ENCODE measurements at places on chromosomes 5 and 9.

GRCh38 chr5:17088051-17088450 lies 129.4 kb upstream of the BASP1 start:
- no peak for DNase-seq

GRCh38 chr5:177328545-177329231 lies 17.0 kb upstream of the MXD3 start:
- DNase-seq, result no peak

DNA sequence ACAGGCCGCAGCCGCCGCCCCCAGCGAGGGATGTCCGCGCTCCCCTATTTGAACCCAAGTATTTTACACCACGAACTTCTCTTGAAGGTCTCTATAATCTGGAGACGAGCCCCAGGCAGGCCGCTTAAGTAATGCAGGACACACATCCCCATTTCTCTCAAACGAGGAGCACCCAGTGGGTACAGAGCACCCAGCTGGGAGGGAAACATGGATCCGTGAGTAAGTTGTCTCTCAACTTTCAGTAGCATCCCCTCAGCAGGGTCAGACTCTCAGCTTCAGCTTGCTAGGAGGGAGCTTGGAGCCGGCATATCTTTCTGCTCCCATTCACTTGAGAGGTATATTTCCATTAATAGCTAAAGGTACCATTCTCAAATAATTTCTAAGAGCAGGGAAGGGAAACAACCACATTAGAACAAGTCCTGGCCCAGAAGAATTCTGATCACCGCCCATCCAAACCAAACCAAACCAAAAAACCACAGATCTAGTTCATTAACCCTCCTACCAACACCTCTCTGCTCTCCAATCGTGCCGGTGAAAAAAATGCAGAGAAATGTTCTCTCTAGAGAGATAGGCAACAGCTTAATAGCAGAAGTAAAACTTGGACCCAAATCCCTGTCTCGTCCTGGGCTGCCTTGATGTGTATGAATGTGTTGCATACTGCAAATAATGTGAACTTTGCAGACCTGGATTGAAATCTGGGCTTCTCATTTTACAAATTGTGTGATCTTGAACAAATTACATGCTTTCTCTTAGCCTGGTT lies 910 bp downstream of the TDRD7 start:
- no peak for DNase-seq

DNA sequence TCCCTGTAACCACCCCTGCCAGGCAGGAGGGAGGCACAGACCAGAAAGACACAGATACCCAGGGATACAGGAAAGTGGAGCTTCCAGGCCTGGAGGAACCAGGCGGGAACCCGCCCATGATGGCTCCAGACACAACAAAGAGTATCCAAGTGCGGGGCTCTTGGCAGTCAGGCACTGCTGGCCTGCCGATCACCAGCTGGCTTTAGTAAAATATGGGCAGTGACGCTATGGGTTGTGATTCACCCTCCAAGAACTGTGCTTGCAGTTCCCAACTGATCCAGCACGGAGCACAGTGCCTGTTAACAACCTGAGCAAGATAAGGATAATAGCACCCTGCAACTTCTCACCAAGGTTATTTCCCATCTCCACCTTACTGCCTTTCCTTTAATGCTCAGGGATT lies 463.3 kb downstream of the IRX1 start:
- no peak for DNase-seq

DNA sequence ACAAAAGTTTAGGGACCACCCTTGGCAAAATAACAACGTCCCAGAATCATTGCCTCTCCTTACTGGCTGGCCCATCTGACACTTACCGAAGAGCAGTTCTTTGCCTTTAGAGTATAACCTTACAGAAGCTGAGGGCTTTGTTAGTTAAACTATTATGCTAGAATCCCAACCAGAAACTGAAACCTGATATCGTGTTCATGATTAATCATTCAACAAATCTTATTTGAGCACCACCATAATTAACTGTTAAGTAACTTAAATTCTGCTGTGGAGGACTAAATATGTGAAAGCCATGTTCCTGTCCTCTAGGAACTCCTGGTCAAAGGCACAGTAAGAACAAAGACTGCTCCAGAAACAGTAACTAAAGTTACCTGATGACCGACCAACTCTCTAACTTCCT lies 104.9 kb downstream of the ARL15 start:
- DNase-seq, result no peak

- DNase-seq, result no peak
These were observed 28.3 kb downstream of the SLC6A3 start for GRCh38 chr5:1416856-1417469.

DNA sequence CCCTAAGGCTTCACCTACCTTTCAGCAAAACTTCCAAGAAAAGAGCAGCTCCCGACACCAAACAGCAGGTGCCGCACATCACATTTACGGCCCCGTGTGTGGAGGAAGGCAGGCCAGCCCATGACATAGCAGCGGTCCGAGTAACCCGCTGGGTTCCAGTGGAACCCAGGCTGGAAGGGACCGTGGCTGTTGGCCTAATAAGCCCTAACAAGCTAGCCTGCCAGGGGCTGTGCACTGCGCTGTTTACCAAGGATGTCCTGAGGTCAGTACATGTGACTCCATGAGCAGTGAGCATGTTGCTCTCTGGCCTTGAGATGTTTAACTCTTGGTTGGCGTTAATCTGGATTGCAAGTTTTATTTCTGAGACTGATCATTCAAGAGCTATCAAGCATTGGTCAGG lies 131.5 kb downstream of the FSTL4 start:
- DNase-seq, result no peak

DNA sequence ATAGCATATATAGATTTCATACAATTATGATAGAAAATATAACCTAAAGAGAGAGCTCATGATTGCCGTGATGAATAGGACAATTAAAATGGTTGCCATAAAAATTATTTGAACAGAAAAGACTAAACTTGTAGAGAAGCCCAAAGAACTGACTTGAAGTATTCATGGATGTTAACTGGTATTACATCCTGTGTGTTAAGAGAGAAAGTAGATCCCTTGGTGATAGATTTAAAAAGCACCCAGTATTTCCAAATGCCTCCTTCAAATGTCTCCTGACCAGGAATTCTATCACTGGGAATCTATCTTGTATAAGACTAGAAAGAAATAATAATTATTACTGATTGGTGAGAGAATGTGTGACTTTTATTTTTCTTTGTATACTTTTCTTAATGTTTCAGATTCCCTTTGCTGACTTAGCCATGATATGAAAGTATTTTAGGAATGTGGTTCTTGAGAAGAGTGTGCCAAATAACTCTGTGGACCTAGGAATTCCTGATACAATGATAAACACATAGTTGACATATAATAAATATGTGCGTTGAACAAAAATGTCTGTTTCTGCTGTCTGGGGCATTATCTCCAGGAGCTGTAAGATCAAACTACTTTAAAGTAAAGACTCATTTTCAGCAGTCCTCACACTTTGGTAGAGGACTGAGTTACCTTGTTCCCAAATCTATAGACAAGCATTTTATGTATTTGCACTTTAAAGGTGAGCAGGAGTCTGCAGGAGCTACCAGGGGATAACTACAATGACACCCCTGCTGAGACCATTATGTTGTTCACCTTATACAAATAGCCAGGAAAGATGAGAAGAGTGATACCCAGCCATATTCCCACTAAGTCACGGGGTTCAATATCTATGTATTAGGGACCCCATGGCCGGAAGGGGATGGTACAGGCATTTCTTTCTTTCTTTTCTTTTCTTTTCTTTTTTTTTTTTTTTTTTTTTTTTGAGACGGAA lies 211.1 kb upstream of the TLE4 start:
- no peak for DNase-seq

DNA sequence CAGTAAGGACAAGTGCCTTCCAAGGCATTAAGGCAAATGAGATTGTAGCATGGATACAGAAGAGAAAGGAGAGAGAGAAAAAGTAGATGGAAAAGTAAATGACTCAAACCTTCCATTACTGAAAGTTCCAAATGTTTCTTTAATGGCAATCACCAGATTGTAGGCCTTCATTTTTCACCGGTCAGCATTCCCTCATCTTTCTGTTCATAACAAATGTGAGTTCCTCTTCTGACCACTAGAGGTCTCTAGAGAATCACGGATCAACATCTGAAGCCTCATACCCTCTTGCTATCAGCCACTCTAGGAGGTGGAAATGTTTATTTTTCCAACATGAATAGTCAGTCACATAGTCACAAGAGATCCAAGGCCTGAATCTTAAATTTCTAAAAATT lies 73.6 kb upstream of the RPS23 start:
- peak; percentile 19 for DNase-seq

DNA sequence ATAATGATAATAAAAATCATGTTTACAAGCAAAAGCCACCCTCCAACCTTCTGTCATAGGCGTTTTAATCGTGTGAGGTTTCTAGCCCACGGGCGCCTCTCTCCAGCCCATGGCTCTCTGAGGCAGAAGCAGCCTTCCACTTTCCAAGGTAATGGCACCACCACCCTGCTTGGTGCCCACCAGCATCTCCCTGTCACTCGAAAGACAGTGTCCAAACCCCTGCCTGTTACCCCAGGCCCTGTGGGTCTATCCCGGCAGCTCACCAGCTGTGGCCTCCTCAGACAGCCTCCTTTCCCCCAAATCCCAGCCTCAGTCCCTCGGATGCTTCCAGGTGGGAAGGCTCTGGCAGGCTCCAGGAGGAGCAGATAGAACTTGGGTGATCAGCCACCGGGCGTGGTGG lies 123.8 kb upstream of the LPCAT1 start:
- DNase-seq, result no peak

DNA sequence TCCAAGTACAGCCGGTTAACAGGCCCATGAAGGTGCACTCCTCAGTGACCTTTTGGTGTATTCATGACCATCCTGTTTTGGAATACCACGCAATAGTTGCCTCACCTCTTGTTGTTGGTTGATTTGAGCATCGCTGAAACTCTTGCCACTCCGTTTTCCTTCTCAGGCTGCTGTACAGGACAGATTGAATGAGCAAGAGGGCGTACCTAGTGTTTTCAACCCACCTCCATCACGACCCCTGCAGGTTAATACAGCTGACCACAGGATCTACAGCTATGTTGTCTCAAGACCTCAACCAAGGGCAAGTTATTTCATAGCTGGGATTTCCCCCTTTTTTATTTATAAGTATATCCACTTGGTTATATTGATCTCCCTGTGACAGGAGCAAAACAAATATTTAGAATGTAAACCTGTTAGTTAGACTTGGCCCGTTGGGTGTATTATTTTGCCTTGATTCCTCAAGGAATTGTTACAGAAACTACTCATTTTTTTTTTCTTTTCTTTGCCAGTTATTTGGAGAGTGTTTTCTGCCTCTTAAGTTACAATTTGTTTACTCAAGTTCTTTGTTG lies 38.1 kb downstream of the FAF2 start:
- DNase-seq, result no peak

DNA sequence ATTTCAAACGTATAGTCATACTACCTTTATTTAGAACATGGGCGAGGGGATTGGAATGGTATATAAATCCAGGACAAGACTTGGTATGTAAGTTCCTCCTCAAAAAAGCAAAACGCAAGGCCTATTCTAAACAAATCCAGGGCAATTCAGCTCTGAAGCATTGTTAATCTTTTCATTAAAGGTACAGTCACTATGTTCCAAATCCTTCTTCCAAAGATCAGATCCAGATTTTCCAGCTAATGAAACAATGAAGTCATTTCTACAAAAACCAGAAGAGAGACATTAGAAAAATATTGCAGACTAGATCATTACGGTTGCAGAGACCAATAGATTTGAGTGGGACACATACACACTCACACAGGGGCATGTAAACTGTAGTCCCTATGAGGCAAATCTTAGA lies 116.1 kb upstream of the BNC2 start:
- no peak for DNase-seq

GRCh38 chr5:164687391-164687790 lies 1182.0 kb downstream of the MAT2B start:
- DNase-seq, result no peak

DNA sequence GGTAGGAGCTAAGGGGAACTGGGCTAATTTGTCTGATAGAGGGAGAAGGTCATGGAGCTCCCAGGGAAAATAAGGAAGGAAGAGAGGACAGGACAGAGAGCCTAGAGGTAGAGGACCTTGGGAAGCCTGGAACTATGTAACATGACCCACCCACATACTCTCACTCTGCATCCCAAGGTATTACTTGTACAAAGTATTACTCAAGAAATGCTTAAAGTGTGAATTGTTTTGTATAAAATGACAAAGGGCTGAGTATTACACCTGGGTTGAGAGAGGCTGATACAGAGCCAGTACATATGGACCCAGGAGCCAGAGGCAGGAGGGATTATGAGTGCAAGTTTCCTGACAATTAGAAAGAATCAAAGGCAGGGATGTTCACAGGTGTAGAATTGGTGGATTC lies 80.5 kb upstream of the ANKRD55 start:
- DNase-seq, result no peak

DNA sequence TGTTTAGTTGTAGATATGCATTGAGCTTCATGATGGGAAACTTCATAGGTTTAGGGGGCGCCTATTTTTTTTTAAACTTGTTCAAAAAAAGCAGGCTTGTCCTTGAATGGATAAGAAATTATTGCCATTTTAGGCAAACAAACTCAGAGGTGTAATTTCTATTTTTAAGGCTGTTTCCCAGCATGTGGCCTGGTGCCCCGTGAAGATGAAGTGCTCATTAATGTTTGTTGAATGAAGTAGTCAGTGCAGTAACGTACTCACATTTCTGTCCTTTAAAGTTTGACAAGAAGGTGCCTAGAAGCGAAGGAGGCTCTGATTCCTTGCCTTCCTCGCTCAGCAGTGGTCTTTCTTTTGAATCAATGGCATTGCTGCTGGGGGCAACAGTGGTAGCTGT lies 54.3 kb downstream of the ZNF618 start:
- no peak for DNase-seq

DNA sequence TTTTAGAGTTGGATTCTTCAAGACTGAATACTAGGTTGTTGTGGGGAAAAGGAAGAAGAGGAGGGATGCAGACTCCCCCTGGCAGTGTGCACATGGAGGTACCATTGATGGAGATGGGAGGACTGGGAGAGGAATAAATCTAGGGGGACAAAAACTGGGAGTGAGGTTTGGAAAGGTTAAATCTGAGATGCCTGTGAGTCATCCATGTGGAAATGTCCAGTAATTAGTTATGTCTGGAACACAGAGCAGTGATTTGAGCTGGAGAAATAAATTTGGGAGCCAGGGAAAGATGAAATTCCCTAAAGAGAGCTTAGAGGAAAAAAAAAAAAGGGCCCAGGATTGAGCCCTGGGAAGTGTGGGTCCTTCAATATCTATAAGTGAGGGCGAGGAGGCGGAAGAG lies 8.0 kb upstream of the CCIN start:
- DNase-seq, result no peak

- no peak for DNase-seq
These were observed 4.1 kb downstream of the PTCD2 start for GRCh38 chr5:72324189-72324825.

DNA sequence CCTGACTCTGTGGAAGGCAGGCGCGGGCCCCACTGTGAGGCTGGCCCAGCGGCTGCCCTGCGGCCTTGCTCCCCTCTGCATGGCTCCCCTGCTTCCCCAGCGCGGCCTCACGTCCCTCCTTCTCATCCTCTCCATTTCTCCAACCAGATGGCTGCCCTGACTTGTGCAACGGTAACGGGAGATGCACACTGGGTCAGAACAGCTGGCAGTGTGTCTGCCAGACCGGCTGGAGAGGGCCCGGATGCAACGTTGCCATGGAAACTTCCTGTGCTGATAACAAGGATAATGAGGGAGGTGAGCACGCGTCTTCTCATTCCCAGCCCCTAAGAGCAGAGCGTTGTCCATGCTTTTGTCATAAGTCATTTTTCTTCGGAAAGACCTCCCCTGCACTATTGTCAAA lies 129.0 kb upstream of the WWC1 start:
- DNase-seq, result no peak

- DNase-seq, result no peak
These were observed 139.4 kb upstream of the TLR4 start for GRCh38 chr9:117564839-117565238.

- no peak for DNase-seq
These were observed 2276.3 kb downstream of the MAT2B start for GRCh38 chr5:165781738-165782137.

Measured in NCI-H446 treated with DMSO at 0.1 percent for 48 hours (cell line).